AG04449 (cell line): ENCODE measurements at places on chromosomes 2 and 18.

- DNase-seq, result peak; percentile 54
These were observed 64.9 kb downstream of the CDH2 start for GRCh38 chr18:28112056-28112470.

GRCh38 chr2:120791962-120792297 is 56.3 kb downstream of the GLI2 start:
- DNase-seq, result no peak

DNA sequence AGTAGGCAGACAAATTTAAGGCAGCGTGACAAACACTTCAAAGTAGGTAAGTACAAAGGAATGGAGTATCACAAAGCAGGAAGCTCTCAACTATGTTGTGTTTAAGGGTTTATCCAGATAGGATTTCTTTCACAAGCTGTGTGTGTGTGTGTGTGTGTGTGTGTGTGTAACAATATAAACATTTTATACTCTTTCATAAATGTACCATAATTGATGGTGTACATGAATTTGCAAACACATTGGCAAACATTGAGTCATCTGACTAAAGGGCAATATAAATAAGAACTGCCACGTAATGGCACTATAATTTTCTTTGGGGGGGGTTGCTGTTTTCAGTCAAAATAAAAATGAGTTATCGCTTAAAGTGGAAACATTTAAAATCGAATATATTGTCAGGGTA is 1004.4 kb upstream of the DDX18 start:
- no peak for DNase-seq

- no peak for DNase-seq
These were observed 150.3 kb upstream of the NDUFV2 start for GRCh38 chr18:8952174-8952573.

GRCh38 chr2:134146620-134147019 is 107.3 kb upstream of the MGAT5 start:
- peak; percentile 51 for DNase-seq

GRCh38 chr2:122999258-122999657 is 1025.8 kb upstream of the CNTNAP5 start:
- DNase-seq, result no peak

- DNase-seq, result no peak
These were observed 60.2 kb downstream of the TMEM247 start for GRCh38 chr2:46539327-46540276.

- DNase-seq, result no peak
These were observed 411.0 kb upstream of the ACVR2A start for GRCh38 chr2:147433822-147434221.

DNA sequence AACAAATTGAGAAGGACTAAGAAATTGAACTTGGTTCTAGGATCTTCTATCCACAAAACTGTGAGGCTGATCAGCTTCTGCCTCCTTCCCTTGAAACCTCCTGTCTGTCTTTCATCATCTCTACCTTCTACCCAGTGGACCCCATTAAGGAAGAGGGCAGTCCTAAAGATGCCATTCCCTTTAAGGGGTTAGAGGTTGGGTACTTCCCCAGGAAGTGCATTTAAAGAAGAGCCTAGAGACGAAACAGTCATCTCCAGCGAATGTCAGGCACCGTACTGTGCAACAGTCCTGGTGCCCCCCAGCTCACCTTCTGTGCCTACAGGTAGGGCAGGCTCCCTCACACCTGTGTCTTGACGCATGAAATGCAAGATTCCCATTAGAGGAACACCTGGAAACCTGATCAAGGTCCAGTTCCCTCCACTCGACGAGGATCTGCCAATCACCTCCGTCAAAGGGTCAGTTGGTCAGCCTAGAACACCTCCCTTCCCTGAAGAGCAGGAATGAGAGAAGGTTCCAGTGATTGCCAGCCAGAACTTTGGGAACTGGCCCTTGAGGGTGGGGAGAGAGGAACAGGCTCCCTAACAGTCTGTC is 20.9 kb downstream of the LOXHD1 start:
- no peak for DNase-seq

DNA sequence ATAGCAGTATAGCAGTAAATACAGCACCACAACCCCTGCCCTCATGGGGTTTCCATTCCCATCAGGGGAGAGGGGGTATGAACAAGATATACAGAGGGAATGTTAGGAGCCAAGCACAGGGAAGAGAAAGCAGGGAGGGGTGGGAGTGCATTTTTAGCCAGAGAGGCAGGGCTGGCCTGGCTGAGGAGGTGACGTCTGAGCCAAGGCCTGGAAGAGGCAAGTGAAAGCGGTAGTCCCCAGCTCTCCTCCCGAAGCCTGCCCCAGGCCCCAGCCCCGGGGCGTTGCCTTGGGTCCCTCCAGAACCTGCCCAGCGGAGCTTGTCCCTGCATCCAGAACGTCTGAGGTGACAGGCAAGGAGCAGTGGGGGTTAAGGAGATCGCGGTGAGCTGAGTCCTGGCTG is 45.1 kb upstream of the FOSL2 start:
- no peak for DNase-seq

DNA sequence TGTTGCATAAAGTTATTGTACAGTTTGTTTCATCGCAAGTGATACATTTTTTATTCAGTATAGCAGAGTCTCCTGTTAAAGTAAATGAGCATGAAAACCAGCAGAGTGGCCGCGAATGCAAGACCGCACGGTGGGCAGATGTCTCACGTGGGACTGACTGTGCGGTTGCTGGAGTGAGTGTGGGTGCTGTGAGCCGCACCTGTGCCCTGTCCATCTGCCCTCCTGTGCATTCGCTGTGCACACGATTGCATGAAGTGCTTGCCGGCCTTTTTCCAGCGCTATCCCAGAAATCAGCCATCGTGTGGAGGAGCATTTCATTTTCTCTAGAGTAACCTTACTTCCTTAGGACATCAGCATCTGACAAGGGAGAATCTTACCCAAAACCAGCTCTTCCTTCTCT is 118.7 kb downstream of the RNF144A start:
- DNase-seq, result no peak

DNA sequence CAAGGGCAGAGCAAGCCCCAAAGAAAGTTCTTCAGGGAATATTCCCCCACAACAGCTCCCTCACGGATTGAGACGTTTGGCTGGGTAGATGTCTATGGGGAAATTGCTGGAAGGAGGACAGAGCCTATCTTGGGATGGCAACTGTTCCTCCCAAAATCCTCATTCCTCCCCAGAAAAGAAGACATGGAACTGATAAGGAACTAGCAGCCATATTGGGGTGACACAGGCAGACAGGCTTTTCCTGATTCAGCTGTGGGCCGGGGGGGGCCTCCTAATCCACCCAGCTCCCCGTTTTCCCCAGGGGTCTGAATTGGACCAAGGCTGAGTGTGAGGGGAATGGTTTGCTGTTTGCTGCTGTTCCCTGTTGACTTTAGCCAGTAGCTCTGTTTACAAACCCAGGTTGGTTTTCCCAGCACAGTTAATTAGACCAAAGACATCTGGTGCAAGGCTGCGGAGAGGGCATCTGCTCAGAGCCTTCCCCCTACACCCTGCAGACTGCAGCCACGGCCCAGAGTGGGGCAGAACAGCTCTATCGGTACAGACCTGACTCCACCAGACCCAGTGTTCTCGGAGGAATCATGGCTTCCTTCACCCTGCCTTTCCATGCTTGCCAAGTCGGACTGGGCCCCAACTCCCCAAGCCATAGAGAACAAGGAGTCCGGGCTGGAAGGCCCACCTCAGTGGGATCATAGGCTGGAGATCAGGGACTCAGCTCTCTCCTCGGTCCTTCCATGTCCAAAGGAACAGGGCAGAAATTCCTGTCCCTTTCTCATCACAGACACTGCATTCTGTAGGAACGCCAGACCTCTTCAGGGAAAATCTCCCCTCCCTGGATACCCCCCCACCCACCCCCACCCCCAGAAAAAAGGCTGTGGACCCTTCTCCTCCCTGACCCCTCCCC is 1.7 kb upstream of the PKDCC start:
- no peak for DNase-seq

GRCh38 chr2:28697602-28698149 is 54.0 kb upstream of the PPP1CB start:
- DNase-seq, result no peak

DNA sequence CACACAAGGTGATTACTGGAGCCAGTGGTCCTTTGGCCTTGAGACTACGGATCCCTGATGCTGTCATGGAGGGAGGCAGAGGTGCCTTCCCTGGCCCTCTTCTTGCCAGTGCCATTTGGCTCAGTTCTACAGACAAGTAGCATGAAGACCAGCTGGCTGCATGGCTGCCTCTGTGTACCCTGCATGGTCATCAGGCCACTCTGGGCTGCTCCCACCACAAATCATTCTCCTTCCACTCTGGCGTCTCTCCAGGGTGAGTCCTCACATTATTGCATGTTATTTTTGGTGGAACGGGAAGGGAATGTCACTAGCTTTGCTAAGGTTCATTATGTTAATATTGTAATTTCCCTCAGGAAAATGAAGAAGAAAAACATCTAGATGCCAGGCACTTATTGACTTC is 229.8 kb downstream of the VAPA start:
- no peak for DNase-seq

GRCh38 chr2:38720613-38721241 is 30.4 kb downstream of the SRSF7 start:
- DNase-seq, result peak; percentile 59

DNA sequence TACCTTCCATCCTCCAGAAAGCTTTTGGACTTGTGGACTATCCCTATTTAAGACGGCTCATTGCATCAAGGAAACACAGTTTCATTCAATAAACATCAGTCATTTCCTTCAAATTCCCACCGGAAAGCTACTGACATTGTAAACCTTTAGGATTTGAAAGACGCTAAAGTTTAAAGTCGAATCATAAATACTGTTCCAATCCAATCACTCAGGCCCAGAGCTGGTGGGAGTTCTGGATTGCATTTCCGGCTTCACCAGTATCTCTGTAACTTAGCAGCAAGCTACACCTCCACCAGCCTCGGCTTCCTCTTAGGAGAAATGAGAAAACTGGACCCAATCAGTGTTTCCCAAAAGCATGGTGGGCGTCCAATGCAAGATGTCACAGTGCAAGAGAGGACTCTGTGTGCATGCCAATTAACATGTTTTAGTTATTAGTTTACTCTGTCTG is 1.6 kb downstream of the WDFY1 start:
- no peak for DNase-seq

GRCh38 chr2:42359965-42360483 is 993 bp downstream of the COX7A2L start:
- DNase-seq, result no peak

GRCh38 chr2:19776941-19777514 is 124.8 kb downstream of the TTC32 start:
- no peak for DNase-seq

DNA sequence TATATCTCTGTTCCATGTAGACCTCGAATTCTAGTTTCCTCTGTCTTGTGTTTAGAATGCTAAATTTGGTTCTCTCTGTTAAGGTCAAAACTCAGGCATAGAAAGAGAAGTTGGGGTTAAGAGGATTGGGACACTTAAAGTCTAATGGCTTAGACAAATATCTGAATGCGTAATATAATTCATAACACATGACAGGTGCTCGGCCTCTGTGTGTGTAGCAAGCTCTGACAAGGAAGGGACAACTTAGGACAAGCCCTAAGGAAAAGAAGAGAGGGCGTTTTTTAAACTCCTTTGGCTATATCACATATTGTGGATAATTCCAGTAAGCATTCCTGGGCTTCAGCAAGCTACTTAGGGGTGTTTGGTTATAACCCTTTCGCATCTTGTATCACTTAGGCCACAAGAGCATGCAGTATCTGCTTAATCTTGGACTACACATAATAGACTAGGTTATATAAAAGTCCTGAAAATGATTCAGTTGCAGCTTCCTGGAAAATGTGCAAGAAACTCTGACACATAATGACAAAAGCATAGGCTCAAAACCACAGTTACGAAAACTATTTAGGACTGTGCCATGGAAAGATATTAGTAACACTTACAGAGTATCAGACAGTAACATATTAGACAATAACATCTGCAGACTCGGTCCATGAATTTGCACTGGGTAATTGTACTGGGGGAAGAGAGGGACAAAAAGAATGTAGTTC is 16.1 kb upstream of the CREB1 start:
- DNase-seq, result peak; percentile 99

GRCh38 chr2:241208058-241208457 is 19.6 kb downstream of the ANO7 start:
- DNase-seq, result no peak

GRCh38 chr2:5740817-5741216 is 48.6 kb downstream of the SOX11 start:
- no peak for DNase-seq

DNA sequence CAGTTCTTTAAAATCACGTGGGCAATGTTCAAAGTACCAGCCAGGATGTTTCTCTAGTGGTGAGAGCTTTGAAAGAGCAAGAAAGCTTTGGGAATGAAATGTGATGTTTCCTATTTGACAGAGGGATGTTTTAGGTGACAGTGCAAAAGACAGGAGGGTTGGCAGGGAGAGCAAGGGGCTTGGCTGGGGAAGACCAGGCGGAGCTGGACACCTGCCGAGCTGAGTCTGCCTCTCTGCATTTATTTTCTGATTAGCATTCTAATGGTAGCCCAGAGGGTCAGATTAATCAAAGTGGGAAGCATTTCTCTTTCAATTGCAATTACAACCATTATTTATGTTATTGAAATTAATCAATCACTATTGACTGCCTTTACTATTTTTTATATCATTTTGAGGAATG is 145.4 kb upstream of the RAB12 start:
- DNase-seq, result no peak

DNA sequence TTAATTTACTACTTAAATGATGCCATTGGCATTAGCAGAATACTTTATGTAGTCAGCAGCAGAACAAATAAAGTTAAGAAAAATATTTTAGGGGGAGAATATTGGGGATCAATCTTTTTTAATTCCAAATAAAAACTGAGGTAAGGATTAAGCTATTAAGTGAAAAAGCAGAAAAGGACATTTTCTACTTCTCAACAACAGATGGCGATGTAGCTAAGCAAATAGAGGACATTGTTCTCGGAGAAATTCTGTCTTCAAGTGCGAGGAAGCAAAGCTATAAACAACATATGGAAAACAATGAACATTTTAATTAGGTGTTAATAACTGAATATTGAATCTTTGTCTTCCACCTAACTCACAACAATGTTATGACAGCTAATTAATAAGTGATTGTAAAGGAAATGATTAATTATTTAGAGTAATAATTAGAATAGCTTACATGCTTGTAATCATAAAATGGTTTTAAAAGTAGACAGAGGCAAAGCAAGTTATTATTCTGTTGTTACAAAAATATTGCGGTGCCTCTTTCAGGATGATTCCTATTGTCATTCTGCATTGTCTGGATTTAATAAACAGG is 32.9 kb upstream of the CCDC93 start:
- DNase-seq, result no peak

DNA sequence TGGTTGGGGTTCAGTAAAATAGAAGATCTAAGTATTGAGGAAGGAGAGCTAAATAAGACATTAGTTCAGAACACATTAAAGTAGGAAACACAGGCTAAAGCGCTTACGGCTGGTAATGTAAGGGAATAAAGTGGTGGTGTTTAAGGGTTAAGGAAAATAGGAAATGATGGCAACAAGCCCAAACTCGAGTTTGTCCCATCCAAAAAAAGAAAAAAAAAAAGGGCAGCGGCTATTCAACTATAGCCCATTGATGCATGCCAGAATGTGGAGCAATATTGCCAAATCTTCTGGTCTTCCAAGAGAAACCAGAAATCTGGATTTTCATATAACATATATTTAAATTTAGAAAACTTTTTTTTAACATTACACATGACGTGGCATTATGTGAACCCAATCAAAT is 161.0 kb downstream of the ARHGAP15 start:
- no peak for DNase-seq
